ENCODE measurements at places on chromosomes 12 and 14.

DNA sequence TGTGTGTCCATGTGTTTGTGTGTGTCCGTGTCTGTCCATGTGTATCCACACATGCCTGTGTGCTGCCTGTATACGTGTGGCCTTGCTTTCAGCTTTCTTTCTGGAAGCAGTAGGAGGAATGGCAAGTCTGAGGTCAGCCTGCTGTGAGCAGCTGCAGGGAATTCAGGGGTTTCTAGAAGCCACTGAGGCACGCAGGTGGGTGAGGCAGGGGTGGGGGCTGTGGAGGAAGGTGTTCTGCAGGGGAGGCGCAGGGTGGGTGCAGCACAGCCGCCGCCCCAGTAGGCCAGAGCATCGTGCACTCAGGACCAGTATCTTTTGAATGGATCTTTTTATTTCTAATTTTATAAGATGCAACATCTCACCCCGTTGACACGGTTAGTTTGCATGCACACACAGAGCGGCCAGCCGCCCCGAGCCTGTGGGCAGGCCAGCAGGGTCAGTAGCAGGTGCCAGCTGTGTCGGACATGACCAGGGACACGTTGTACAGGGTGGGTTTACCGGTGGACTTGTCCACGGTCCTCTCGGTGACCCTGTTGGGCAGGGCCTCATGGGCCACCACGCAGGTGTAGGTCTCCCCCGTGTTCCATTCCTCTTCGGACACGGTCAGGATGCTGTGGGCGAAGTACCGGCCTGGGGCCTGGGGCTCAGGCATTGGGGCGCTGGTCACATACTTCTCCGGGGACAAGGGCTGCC lies 327.7 kb downstream of the TMEM121 start:
- no peak for DNase-seq

GRCh38 chr14:77219591-77219990 lies 38.0 kb downstream of the TMEM63C start:
- DNase-seq: no peak

GRCh38 chr14:22882529-22883172 lies 371 bp upstream of the REM2 start:
- no peak for DNase-seq

GRCh38 chr12:53255996-53256395 lies 12.1 kb upstream of the ESPL1 start:
- DNase-seq: no peak

- DNase-seq: no peak
These were observed 6.7 kb upstream of the BATF start for GRCh38 chr14:75515629-75515996.

GRCh38 chr14:61562321-61563161 lies 132.8 kb upstream of the HIF1A start:
- peak; percentile 91 for DNase-seq

GRCh38 chr14:59772233-59772632 lies 98.3 kb downstream of the RTN1 start:
- DNase-seq: no peak

DNA sequence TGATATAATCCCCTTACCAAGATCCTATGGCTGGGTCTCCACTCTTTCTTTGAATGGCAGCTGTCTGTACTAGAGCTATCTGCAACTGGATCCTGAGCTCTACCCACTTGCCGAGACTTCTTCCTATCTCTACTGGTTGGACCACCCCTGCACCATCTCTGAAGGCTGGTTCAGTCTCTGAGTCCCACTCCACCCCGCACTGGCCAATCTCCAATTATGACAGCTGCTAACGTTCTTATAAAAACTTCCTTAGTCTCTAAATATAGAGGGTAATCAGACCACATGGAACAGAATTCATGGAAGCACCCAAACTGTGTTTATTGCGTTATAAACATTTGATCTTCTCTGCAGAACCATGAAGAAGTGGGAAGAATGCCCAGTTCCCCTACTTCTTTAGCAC lies 186.6 kb upstream of the EEA1 start:
- peak; percentile 40 for DNase-seq

DNA sequence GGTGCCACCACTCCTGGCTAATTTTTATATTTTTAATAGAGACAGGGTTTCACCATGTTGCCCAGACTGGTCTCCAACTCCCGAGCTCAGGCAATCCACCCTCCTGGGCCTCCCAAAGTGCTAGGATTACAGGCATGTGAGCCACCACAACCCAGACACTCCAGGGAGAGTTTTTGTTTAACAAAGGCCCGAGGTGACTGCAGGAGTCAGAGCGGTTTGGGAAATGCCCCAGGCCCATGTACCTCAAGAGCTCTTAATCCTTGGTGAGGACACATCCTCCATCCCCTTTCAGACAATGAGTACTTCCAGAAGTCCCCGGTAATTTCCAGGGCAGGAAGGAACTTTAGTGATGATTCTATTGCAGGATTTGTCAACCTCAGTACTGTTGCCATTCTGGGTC lies 176.0 kb downstream of the ESRRB start:
- no peak for DNase-seq

DNA sequence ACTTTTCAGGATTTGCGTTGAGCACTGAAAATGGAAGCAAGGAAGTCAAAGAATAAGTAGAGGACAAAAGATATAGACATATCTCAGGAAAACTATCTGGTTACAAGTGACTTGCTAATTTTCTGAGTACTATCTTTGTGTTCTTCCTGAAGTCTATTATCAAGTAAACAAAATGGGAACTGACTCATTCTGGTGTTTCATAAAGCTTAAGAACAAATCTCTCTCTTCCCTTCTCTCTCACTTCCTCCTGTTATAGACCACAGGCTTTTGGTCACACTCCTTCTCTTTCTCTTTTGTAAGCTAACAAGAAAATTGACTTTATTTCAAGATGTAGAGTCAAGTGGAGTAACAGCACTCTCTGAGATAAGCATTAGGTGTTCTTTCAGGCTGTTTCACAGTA lies 406.6 kb upstream of the SYT1 start:
- DNase-seq: no peak

GRCh38 chr14:50173891-50174290 lies 57.5 kb downstream of the SOS2 start:
- DNase-seq: no peak

- DNase-seq: no peak
These were observed 54.0 kb upstream of the ATP2B1 start for GRCh38 chr12:89762498-89763170.

DNA sequence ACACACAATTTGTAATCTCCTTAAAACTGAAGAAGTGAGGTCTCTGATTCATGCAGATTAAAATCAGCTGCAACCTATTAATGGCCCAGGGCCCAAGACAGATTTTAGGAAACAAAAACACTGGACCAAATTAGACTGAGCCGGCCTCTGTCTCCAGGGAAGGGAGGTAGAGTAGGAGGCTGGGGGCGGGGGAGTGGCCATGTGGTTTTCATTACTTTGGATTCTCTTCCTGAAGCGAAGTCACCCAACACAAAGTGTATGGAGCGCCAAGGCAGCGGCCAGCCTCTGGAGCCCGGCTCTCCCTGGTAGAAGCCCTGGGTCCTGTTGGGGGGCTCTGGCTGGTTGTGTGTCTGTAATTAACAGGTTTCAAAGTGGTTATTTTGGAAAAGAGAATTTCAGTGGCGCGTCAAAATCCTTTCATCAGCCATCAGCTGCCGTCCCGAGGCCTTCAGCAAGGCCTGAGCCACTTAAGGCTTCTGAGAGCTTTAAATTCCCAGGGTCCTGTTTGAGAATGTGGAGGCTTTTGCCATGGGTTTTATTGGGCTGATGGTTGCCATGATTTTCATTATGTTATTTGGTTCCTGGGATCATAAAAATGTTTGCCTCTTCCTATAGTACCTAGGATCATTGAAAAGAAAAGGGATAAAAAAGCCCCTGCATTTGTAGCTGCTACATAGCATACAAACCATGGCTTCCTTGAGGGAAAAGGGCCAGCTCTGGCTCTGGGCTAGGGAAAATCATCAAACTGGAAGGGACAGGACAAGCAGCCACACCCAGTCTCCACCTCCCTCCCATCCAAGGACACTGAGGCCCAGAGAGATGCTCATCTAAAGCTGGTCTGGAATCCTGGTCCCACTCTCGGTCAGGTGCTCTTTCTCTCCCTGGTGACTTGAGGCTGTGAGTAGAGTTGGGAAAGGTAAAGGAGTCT lies 282.4 kb downstream of the ZFP36L1 start:
- DNase-seq: peak; percentile 89

- no peak for DNase-seq
These were observed 25.4 kb downstream of the CD9 start for GRCh38 chr12:6225630-6226001.

DNA sequence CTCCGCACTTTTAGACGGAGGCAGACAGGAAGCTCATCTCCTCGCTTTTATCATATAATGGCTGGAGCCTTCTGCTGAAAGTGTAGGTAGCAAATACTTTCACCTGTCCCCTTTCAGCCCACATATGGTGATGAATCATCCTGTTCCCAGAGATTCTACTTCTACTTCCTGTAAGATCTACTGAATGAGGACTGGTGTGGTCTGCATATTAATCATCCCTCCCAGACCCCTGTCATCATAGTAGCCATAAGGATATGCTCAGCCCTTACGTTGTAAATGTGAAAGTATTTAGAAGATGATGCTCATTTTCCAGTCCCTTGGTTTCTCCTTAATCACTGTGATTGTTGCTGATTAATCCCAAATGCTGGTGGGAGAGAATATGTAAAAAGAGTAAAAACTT lies 268.2 kb upstream of the GRIP1 start:
- no peak for DNase-seq

DNA sequence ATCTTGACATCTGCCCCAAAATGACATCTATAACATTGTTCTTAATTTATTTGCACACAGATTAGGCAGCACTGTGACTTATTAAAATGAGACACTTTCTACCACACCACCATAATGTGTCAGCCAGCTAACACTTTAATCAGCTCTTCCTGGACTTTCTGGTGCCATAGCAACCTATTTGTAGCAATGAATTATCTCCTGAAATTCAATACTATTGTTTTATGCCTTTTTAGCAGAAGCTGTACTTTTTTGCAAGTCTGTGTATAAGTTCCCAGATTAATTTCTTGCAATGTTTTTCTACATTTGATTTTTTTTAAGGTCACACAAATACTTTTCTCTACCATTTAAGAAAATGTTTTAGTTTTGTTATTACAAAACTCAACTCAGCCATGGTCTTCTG lies 72.8 kb upstream of the SAV1 start:
- no peak for DNase-seq

GRCh38 chr14:92542766-92543554 lies 29.4 kb downstream of the RIN3 start:
- no peak for DNase-seq

DNA sequence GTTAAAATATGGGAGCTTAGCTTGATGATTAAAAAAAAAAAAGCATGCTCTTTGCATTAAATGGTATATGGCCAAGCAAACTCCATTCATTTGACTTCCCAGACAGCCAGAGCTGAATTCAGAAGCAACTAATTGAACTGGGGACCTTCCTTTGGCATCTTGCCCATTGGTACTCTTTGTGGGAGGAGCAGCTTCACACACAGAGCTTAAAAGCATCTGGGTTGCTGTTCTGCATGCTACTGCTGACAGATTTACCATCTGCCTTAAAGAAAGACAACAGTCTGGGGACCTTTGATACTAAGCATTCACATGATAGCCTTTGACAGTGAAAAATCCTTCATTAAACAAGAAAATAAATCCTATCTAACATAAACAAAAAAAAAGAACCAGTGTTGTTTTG lies 977.9 kb downstream of the TMTC2 start:
- DNase-seq: no peak

DNA sequence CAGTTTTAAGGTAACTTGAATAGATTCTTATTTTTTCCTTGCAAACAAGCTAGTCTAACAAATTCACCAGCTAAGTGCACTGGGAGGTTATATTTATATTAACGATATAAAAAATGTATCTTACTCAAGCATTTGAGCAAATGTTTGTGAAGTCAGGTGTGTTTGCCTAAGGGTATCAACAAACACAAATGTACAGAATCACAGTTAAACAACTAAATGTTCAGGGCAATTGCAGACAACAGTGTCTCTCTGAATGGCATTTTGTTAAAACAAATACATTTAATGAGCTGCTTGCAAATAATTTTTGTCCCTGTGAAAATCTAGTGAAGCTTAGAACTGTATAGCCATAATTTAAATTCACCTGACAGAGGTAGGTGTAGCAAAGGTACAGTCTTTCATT lies 28.2 kb upstream of the FLRT2 start:
- no peak for DNase-seq

GRCh38 chr14:69637503-69638031 lies 26.2 kb downstream of the SUSD6 start:
- DNase-seq: no peak

DNA sequence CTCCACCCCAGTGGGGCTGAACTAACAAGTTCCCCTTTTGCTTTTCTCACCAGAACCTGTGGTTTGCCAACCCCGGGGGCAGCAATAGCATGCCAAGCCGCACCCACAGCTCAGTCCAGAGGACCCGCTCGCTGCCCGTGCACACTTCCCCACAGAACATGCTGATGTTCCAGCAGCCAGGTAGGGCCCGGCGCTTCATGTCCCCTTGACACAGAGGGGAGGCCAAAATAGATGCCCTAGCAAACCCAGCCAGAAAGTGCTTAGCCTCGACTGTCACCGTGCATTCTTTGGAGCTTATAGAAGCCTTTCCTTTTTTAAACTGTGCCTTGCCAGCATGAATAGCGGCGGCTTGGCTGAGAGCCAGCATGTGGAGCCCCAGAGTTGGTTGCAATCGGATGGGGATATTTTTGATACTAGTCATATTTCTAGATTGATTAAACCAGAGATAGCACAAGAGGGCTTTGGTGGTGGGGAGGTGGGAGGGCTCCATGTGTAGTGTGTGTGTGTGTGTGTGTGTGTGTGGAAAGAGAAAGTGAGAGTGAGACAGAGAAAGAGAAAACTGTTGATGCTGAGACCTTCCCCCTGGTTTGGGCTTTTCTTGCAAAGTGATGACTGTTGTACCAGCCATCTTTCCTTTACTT lies 126.1 kb downstream of the GCH1 start:
- no peak for DNase-seq

GRCh38 chr12:76702946-76703345 lies 61.0 kb upstream of the ZDHHC17 start:
- DNase-seq: no peak

DNA sequence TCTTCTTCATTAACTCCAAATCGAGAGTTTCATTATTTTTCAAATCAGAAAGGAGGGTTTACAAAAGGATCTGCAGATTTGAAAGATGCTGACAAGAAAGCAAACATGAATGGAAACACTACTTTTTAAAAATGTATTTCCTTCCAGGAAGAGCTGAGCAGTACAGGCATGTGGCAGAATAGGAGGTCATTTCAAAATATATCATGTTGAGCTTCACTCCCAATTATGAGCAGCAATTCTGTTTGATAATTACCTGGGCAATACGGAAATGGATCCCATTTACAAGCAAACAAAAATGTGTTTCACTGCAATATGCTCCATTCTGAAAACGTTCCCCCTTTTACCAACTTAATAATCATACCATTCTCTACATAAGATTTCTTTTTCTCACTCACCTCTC lies 147.7 kb upstream of the BCL2L14 start:
- DNase-seq: no peak

GRCh38 chr14:73359445-73359844 lies 98.9 kb downstream of the NUMB start:
- no peak for DNase-seq

- DNase-seq: no peak
These were observed 65.1 kb downstream of the TRAFD1 start for GRCh38 chr12:112190231-112191025.

GRCh38 chr12:123065676-123066383 lies 85.1 kb downstream of the PITPNM2 start:
- no peak for DNase-seq

- DNase-seq: no peak
These were observed 17.3 kb upstream of the CKAP4 start for GRCh38 chr12:106265116-106265515.

- no peak for DNase-seq
These were observed 394 bp upstream of the AMIGO2 start for GRCh38 chr12:47079981-47080724.
